ENCODE measurements at places on chromosomes 11 and 22.

DNA sequence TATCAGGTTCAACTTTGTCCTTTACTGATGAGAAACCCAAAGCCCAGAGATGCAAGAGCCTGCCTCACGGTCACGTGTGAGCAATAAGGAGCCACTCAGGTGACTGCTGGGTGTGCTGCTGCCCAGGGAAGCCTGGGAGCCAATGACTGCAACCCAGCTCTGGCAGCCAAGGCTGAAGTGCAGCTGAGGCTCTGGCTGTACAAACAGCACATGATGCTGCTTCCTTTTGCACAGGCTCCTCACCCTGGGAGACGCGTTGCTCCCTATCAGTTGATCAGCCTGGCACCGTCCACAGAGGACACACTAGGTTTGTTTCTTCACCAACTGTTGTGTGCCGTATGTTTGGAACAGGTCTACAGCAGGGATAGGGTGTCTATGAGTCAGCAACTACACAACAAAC is 168.7 kb downstream of the EFCAB6 start:
- no peak for DNase-seq

- DNase-seq, result no peak
Measured at GRCh38 chr22:27844656-27845591, 43.4 kb upstream of the MN1 start.

- no peak for DNase-seq
Measured at GRCh38 chr11:57476757-57477506, 16.6 kb downstream of the RTN4RL2 start.

DNA sequence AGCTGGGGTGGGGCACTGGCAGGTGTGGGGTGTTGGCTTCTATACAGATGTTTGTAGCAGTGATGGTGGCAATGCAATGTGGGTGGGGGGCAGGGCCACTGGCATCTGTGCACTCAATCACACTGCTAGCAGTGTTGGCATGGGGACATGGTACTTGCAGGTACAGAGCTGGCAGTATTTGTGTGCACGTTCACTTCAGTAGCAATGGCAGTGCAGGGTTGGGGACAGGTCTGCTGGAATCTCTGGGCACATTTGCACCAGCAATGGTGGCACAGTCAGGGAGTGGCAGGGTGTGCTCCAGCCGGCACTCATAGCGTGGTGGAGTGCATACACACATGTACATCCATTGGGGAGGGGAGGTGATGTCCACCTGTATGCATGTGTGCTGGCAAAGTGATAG is 775.2 kb downstream of the CNTN5 start:
- no peak for DNase-seq

DNA sequence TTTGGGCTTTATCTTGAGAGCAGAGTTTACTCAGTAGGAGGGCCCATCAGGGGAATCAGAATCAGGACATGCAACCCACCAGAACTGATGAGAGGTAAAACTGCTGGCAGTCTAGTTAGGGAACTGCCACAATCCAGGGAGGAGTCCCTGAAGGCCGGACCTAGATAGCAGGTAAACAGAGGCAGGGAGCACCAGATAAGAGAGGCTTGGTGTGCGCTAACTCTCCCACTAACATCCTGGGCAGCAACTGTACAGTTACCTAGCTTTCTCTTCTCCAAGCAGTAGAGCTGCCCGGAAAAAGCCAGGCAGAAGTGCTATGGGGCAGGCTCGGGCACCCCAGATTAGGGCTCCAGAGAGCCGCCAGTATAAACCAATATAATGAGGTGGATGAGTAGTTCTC is 865 bp upstream of the AMOTL1 start:
- no peak for DNase-seq

DNA sequence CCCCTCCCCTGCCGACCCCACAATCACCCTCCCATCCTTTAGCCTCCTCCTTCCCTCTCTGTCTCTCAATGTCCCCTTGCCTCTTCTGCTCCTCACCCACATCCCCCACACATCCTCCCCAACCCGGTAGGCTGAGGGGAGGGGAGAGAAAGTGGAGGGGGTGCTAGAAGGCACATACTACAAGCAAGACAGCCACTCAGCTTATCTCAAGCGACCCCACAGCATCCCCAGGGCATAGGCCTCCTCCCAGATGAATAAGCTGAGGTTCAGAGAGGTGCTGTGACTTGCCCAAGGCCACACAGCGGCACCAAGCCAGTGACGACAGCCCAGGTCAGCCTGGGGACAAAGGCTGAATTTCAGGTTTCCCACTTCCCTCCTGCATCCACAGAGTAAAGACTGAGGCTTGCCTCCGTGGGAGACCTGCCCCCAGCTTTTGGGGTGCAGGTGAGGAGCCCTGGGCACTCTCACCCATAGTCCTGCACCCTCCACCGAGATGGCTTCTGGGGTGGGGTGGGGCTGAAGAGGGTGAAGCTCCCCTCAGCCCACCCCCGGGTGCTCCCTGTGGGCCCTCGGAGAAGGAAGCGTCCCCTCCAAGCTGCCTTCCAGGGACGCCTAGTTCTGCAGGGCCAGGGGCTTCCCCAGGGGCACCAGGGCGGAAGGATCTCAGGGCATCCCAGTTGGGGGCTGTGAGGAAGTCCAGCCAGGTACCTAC is 511 bp downstream of the RAC2 start:
- DNase-seq, result peak; percentile 31

GRCh38 chr11:129973809-129974208 is 28.8 kb downstream of the PRDM10 start:
- no peak for DNase-seq

DNA sequence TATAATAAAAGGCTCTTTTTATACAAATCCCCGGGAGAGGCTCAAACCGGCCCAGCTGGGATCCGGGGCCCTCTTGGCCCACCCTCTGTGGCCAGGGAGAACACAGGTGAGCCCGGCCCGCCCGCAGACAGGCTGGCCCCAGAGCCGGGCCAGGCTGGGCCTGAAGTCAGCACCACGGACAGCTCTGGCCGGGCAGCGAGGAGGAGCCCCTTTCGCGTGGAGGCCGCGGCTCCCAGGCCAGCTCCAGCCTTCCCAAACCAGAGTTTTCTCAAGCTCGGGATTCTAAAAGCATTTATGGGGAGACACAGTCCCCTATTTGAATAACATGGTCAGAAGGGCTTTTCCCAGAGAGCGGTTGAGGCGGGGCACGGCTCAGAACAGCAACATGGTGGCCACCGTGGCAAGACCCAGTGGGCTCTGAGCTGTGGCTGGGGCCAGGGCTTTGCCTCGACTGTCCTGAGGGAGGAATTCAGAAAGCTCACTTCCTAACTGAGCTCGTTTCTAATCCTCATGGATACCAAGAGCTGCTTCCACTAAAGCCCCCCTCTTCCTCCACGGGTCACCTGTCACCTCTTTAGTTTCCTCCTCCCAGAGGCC is 115.4 kb downstream of the BRD1 start:
- DNase-seq, result no peak

- no peak for DNase-seq
Measured at GRCh38 chr11:24748261-24748660, 251.4 kb downstream of the LUZP2 start.

DNA sequence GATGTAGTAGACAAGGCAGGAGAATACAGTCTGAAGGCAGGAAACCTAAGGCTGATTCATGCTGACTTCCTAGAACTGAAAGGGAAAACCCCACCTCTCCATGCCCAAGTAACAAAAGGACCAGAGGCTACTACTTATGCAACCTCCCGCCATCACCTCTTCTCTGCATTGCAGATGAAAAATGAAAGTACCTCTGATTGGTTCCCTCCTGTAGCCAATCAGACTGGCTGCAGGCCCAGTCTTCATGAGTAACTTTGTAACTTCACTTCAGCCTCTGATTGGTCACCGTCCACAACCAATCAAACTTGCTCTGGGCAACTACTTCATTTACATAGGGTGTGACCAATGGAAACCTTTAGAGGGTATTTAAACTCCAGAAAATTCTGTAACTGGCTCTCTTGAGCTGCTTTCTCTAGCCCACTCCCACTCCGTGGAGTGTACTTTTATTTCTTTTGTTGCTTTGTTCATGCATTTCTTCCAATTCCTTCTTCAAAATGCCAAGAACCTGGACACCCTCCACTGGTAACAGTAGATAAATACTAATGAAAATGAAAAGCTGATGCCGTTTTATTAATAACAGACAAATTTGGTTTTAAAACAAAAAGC is 5.2 kb upstream of the MAP6 start:
- DNase-seq, result no peak

GRCh38 chr22:24989541-24989951 is 37.0 kb downstream of the KIAA1671 start:
- DNase-seq, result no peak

DNA sequence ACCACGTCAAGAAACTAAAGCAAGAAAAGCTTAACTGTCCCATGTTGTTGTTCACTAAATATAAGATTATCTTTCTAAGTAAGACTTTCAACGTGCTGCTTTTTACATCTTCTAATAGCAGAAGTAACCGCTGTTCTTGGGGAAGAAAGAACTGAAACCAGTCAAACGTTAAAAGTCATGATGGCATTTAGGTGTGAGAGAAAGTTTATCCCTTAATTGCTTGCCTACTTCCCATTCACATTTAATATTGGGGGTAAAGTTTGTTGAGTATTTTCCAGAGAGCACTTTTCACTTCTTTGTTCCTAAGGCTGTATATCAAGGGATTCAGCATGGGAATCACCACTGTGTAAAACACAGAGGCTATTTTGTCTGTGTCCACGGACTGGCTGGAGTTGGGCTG is 970 bp downstream of the OR5B21 start:
- DNase-seq, result no peak

- DNase-seq, result no peak
Measured at GRCh38 chr11:67022961-67023956, at the start of gene SYT12. TSS of gene SYT12 (plus strand) at chr11:67023134. CDS start at chr11:67030145, 7,011 bp downstream.

- no peak for DNase-seq
Measured at GRCh38 chr11:57354699-57355098, 16.5 kb downstream of the P2RX3 start.

DNA sequence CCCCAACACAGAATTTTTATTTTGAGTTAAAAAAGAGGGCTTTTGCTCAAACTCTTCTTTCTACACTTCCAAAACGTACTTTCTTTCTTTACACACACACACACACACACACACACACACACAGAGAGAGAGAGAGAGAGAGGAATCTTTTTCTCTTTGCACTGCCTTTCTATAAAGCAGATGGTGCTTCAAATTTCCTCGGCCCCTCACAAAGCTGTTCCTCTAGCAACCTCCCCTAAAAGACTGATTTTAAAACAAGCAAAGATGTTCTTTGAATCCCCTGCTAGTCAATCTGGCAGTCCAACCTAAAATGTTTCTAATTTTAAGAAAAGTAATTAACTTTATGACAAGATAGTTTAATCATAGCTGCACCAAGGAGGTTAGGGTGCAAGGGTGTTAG is 2.7 kb upstream of the ANO3 start:
- no peak for DNase-seq

DNA sequence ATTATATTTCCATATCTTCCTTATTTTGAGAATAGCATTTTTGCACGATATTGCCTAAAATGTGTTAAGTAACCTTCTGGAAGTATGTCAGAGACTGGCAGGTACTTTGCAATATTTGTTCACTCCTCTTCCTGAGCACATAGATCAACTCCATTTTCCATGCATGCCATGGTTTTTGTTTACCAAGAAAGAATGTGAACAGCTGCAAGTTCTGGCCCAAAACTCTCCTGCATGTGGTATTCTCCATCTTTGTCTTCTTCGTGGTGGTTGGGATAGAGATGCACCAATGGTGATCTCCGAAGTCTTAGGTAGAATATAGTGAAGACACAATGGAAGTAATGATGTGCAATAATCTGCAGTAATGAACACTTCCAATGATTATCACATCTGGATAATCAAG is 2241.0 kb upstream of the RAG2 start:
- DNase-seq, result no peak

DNA sequence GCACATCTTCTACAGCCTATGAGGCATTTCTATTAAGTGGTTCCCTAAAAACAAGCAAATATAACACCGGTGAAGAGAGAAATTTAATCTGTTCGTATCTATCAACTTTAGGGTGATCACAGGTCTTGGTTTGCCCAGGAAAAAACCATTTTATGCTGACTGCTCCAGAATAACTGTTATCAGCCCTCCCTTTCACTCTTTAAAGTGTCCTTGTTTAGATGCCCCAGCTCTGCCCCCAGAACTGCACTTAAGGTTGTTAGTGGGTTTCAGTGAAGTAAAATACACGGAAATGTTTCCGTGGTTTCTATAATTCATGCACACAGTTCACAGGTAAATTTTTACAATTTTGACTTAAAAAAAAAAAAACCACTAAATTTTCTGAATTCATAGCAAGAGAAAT is 70.0 kb downstream of the NARS2 start:
- no peak for DNase-seq

DNA sequence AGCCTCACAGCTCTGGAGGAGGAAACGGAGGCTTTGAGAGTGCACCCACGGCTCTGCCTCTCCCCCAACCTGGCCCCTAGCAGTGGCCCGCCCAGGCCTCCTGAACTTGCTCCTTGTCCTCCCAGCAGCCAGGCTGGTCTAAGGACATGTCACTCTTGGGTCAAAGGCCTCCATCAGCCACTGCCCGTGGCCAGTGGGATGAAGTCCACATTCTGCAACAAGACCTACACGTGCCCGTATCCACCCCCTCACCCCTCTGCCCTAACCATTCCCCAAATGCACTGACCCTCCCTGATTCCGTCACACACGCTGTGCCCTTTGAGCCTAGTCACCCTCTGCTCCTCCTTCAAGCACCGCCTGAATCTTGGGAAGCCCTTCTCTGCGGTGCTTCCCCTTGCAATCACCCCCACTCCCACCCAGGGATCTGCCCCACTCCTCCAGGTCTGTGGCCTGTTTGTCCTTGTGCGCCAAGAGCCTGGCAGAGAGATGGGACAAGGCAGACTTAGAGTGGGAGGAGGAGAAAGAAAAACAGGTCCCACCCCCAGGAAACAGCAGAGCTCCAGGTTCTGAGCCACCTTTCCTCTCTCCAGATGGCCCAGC is 37.5 kb upstream of the TEF start:
- DNase-seq, result no peak

DNA sequence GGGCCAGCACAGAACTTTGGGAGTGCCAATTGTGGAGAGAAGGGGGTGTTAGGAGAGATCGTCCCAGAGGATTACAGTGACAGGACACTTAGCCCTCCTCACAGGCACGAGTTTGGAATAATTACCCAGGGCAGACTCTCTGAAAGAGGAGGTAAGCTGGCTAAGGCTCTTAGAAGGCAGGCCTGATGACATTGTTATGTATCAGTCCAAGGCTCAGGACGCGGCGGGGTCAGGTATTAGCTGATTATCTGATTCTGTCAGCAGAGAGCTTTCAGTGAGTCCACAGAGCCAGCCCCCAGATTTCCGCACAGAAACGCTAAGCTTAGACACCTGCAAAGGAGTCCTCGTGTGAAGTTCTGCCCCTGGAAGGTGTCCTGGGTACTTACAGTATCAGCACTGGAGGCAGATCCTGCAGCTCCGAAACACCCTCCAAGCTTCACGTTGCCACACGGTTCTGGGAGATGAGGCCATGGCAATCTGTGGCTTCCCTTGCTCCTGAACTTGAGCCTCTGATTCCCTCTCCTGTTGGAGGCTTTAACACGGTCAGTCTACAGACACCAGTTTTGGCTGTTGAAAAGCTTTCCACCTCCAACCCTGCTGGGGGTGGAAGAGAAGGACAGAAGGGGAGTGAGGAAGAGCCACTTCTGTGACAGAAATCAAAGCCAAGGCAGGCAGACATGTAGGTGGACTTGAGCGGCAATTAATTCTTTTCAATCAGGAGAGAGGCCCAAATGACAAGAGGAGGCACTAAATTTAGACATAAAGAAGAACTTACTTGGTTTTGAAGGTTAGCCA is 123.6 kb upstream of the CADM1 start:
- no peak for DNase-seq

Data from CD4-positive, alpha-beta T cell treated with Interleukin-12 subunit alpha and Interleukin-12 subunit beta, for 1 hour (primary cell).